MG63 (cell line): ENCODE measurements at places on chromosomes 11 and 22. TPM values are rescaled to one million over a fixed set of nuclear protein-coding genes. Genes with fewer than 3 reads are reported as not detected.

- no peak for DNase-seq
These were observed 52.4 kb downstream of the DHCR7 start for GRCh38 chr11:71395774-71396173.

DNA sequence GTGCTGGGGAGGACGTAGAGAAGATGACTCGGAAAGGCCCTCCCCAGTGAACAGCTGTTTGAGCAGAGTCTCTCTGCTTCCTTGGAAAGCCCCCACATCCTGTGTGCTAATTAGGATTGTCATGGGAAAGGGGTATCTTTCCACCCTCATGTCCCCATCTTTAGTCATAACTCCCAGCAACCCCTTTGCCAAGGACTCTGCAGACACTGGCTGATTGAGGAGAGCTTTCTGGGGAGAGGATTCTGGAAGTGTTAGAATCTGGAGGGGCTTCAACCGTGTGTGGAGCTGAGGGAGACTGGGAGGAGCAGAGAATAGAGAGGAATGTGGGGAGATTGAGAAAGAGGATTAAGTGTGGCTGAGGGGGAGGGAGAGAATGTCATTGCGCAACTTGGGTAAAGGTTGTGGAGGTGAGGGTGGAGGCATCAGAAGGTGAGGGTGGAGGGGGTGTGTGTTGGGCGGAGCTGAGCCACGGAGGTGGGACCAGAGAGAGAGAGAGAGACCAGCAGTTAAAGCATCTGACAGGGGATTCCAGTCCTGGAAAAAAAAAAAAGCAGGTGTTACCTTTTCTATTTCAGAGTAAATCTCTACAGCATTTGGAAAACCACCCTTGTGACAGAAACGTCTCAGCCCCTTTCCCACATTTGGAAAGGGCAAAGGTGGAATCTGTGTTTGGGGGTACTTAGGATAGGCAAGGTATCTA is 2.2 kb downstream of the DTX4 start:
- DNase-seq: peak; percentile 21

DNA sequence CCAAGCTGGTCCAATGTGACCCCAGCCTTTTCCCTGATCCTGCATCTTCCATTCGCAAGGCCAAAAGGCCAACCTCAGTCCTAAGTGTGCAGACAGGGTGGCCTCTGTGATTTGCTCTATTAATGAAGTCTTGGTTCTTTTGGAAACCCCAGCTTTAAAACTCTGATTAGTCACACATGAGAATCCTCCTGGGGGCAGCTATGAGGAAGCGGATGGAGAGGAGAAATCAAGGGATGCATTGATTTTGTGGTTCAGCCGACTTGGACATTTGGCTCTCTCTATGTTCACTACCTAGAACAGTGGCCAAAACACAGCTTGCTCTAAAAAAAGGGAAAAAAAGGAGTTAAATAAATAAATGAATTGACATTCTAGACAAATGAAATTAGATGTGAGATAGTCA is 98.6 kb upstream of the USP47 start:
- no peak for DNase-seq

DNA sequence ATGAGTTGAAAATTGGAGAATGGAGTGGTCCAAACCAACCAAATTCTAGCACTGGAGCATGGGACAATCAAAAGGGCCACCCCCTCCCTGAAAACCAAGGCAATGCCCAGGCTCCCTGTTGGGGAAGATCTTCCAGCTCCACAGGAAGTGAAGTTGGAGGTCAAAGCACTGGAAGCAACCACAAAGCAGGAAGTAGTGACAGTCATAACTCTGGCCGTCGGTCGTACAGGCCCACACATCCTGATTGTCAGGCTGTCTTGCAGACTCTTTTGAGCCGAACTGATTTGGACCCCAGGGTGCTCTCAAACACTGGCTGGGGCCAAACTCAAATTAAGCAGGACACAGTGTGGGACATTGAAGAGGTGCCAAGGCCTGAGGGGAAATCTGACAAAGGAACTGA is 80.5 kb upstream of the ADSL start:
- no peak for DNase-seq

OR4S2 gene
- not detected in 2 replicates for total RNA-seq

MTA2 gene
- total RNA-seq: 84.9 and 117 TPM in 2 replicates

LMNTD2 gene
- total RNA-seq: 0.20 and 0.30 TPM in 2 replicates

- no peak for DNase-seq
These were observed 34.6 kb upstream of the CEP126 start for GRCh38 chr11:101880222-101880621.

TSGA10IP gene
- total RNA-seq: not detected in 2 replicates

- DNase-seq: no peak
These were observed 15.3 kb downstream of the NPAT start for GRCh38 chr11:108206969-108207682.

PDE3B gene
- total RNA-seq: not detected in 2 replicates

- no peak for DNase-seq
These were observed 20.5 kb downstream of the PAX6 start for GRCh38 chr11:31790649-31791048.

OR52I2 gene
- total RNA-seq: not detected in 2 replicates

- peak; percentile 69 for DNase-seq
These were observed 117.2 kb upstream of the NAV2 start for GRCh38 chr11:19595499-19595839.

- DNase-seq: peak; percentile 58
These were observed 4.0 kb downstream of the AIFM3 start for GRCh38 chr22:20970939-20971657.

DNA sequence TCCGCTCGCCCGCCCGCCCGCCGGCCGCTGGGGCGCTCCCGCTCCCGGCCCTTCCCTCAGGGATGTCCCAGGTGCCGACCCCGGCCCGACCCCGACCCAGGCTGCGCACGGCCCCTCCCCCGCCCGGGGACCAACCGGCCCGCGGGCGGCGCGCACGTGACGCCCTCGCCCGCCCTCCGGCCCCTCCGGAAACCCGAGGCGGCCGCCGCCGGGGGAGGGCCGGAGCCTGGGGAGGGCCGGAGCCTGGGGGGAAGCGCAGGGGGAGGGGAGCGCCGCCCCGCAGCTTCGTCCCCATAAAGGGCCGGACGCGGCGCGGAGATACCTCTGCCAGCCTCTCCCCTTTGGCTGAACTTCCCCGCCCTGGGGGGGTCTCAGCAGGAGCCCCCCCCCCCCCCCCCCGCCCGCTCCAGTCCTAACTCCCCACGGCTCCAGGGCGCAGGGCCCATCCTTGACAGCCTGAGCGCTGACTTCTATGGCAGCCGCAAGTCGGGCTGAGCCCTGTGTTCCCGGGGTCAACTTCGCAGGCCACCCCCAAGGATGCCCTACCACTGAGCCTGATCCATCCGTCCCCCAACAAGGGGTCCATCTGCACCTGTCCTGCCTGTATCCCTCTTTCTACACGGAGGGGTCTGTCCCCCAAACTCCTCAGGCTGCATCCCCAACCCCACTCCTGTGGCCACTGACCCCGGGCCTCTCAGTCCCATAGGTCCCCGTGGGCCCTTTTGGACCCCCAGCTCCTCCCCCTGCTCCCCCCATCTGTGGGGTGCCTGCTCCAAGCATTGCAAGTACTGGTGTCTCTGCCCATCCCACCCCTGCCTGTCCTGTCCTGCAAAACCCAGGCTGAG is at the start of gene MAPK12:
MAPK12 (minus strand) TSS at position 69 of the 845 bp plus-strand sequence. CDS start 174 bp downstream, outside the sequence.
- peak; percentile 64 for DNase-seq

GRCh38 chr11:102546427-102546826 is 15.9 kb upstream of the MMP7 start:
- DNase-seq: no peak

ADM gene
- 95.6 and 135 TPM in 2 replicates for total RNA-seq

DNA sequence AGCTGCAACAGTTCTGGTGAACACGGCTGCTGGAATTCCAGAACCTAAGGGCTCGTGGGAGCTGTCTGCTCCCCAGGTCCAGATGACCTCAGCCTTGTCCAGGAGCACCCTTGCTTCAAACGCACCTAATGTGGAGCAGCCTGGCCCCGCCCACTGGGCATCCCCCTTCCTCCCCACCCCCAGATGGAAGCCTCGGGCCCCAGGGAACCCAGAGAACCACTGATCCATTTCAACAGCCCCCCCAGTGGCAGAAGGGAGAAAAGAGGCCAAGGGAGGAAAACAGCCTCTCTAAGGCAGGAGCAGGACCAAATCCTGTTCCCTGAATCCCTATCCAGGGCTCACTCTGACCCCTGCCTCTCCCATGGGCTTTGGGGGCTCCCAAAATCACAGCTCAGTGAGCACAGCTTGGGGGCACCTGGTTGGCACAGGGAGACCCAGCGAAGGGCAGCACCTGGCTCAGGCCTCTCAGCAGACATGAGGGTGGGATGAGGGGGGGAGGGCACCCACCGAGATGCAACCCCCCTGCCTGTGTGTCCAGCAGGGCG is 1.2 kb downstream of the CYTH4 start:
- DNase-seq: no peak

HEPN1 gene
- total RNA-seq: not detected in 2 replicates

DNA sequence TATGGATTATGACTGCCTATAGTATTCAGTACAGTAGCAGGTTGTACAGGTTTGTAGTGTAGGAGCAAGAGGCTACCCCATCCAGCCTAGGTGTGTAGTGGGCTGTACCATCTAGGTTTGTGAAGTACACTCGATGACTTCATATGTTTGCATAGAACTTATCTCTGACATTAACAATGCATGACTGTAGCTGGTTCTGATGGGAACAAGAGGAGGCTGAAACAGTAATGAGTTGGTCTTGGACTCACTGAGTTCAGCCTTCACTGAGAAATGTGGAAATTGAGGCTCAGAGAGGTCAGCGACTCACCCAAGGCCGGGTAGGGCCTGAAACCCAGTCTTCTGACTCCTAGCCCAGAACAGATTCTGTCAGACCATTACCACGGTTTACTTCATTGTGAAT is 13.0 kb downstream of the MYO7A start:
- peak; percentile 31 for DNase-seq

SLC22A25 gene
- not detected in 2 replicates for total RNA-seq
